Tibial nerve (tissue), 4 donors: ENCODE measurements at places on chromosomes 1 and 21. TPM values are rescaled to one million over a fixed set of nuclear protein-coding genes. Genes with fewer than 3 reads are reported as not detected.

MROH7 gene
- 7.2 TPM for total RNA-seq

CRTC2 gene
- 43.7 TPM for total RNA-seq

GRCh38 chr1:234600418-234601281 lies 9.3 kb downstream of the IRF2BP2 start:
- peak; percentile 29 for DNase-seq
- peak overlapping the region; percentile 43 for H3K4me3 ChIP-seq
- peaks cover 56% of the 10 kb centered on the region for H3K4me1 ChIP-seq
- H3K27me3 ChIP-seq: no peaks in the 10 kb centered on the region

DNA sequence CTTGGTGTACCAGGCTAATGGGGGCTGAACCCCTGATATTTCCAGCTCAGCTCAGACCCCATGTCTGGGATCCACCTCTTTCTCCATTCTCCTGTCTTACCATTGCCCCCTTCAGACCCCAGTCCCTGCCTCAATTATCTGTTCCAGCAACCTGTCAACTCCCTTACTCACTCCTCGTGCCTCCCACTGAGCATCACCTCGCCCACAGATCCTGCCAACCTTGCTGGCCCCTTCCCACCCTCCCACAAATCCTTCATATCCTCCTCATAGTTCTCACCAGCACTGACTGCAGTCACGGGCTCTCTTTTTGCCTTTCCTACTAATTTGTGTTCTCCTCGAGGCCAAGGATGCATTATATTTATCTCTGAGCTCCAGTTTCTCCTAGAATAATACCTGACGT lies 62.9 kb downstream of the TMEM53 start:
- no peaks in the 10 kb centered on the region for H3K27me3 ChIP-seq
- H3K4me1 ChIP-seq: no peaks in the 10 kb centered on the region
- no peaks in the 10 kb centered on the region for H3K36me3 ChIP-seq
- no peak overlapping the region for H3K27ac ChIP-seq

DNA sequence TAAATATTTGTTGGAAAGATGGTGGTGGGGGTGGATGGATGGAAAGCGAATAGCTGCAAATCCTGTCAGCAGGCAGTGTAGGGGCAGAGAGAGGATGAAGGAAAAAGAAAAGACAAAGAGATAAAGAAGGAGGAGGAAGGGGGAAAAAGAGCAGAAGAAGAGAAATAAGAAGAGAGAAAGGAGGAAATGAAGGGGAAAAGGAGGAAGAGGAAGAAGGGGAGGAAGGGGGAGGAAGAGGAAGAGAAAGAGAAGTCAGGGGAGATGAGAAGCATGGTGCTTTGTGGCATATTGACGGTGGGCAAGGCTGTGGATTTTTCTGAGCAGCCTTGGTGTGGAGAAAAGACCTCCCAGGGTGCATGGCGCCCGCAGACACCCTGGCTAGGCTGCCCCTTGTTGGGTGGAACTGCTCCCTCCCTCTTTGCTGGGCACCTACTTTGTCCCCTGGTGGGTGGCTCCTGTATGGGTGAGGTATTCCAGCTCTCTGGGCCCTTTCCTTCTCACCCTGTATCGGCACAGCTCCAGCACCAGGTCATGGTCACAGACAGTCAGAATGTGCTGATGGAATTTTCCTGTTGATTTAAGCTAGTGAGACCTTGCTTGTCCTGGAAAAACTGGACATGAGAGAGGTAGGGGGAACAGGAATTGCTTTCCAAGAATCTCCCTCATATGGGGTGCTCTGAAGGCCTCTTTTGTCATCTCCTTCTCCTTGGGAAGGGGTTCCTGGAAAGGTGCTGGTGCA lies 45.7 kb upstream of the TLR5 start:
- H3K36me3 ChIP-seq: no peaks in the 10 kb centered on the region
- DNase-seq: no peak
- H3K27me3 ChIP-seq: no peaks in the 10 kb centered on the region
- no peak overlapping the region for H3K27ac ChIP-seq
- no peak overlapping the region for H3K4me3 ChIP-seq
- peaks cover 2% of the 10 kb centered on the region for H3K4me1 ChIP-seq

GRCh38 chr21:40052276-40052675 lies 185.0 kb downstream of the PCP4 start:
- no peaks in the 10 kb centered on the region for H3K36me3 ChIP-seq
- H3K27ac ChIP-seq: no peak overlapping the region
- no peak overlapping the region for H3K4me3 ChIP-seq
- no peak for DNase-seq

DNA sequence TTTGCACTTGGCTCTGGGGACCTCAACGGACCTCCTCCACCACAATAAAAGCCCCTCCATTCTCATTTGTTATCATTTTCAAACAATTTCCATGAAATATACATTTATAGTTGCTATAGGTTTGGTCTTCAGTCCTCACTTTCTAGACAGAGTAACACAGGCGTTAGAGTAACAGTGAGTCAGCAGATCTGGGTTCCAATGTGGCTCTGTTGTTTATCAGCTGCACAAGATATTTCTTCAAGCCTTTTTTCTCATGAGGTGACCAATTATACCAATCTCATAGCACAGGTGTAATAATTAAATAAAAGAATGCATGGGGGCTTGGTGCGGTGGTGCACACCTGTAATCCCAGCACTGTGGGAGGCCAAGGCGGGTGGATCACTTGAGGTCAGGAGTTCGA lies 32.8 kb upstream of the PSMB2 start:
- no peaks in the 10 kb centered on the region for H3K36me3 ChIP-seq
- no peak overlapping the region for H3K4me3 ChIP-seq
- H3K27me3 ChIP-seq: peaks cover 4% of the 10 kb centered on the region
- H3K4me1 ChIP-seq: no peaks in the 10 kb centered on the region

DNA sequence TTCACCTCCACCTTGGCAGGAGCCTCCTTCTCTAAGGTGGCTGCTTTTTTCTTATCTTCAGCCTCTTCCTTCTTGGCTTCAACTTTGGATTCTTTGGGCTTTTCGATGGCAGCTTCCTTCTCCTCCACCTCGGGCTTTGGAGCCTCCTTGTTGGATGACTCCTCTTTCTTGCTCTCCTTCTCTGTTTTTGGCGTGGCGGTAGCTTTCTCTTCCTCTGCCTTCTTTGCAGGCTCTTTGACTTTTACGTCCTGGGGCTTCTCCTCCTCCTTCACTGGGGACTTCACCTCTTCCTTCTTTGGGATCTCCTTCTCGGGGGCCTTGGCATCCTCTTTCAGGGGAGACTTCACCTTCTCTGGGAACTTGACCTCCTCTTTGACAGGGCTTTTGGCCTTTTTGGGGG lies 13.9 kb upstream of the CD2 start:
- H3K4me1 ChIP-seq: no peaks in the 10 kb centered on the region
- H3K27me3 ChIP-seq: no peaks in the 10 kb centered on the region
- H3K27ac ChIP-seq: no peak overlapping the region
- no peaks in the 10 kb centered on the region for H3K36me3 ChIP-seq
- DNase-seq: no peak

- DNase-seq: no peak
- H3K36me3 ChIP-seq: no peaks in the 10 kb centered on the region
- H3K27ac ChIP-seq: no peak overlapping the region
- H3K4me1 ChIP-seq: no peaks in the 10 kb centered on the region
- no peaks in the 10 kb centered on the region for H3K27me3 ChIP-seq
- no peak overlapping the region for H3K4me3 ChIP-seq
Measured at GRCh38 chr1:30423570-30423969, 299.8 kb downstream of the MATN1 start.

DNA sequence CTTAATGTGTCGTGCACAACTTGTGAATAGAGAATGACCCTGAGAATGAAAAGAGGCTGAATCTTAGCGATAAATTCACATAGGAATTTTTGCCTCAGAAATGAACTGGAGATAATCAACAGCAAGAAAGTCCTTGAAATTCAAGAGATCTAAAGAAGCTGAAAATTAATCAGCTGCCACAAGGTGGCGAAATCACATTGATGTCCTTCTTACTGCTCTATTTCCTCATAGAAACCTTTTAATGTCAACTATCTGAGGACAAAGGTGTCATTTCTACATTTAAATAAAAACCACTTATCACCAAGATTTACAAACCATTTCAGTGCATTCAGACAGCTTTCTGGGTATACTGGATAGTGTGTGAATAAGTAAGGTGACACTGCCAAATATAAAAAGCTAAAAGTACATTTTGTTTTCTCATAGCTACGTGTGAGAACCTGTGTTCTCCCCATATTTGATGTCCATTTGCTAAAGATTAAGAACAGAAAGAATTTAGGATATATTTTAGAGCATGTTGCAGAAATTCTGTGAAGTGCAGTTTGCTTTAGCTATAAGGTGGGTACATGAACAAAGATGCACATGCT lies 485.3 kb upstream of the PTBP2 start:
- H3K4me1 ChIP-seq: peaks cover 6% of the 10 kb centered on the region
- H3K4me3 ChIP-seq: no peak overlapping the region
- peak; percentile 13 for DNase-seq
- H3K36me3 ChIP-seq: no peaks in the 10 kb centered on the region
- no peaks in the 10 kb centered on the region for H3K27me3 ChIP-seq

GRCh38 chr1:54239631-54240031 lies 39.7 kb downstream of the MRPL37 start:
- peak overlapping the region; percentile 70 for H3K27ac ChIP-seq
- H3K27me3 ChIP-seq: no peaks in the 10 kb centered on the region
- H3K4me3 ChIP-seq: no peak overlapping the region
- no peak for DNase-seq
- H3K4me1 ChIP-seq: peaks cover 19% of the 10 kb centered on the region
- no peaks in the 10 kb centered on the region for H3K36me3 ChIP-seq

GRCh38 chr1:218592688-218593087 lies 247.6 kb downstream of the TGFB2 start:
- no peak overlapping the region for H3K4me3 ChIP-seq
- no peaks in the 10 kb centered on the region for H3K27me3 ChIP-seq
- no peaks in the 10 kb centered on the region for H3K36me3 ChIP-seq
- DNase-seq: no peak
- no peaks in the 10 kb centered on the region for H3K4me1 ChIP-seq

DNA sequence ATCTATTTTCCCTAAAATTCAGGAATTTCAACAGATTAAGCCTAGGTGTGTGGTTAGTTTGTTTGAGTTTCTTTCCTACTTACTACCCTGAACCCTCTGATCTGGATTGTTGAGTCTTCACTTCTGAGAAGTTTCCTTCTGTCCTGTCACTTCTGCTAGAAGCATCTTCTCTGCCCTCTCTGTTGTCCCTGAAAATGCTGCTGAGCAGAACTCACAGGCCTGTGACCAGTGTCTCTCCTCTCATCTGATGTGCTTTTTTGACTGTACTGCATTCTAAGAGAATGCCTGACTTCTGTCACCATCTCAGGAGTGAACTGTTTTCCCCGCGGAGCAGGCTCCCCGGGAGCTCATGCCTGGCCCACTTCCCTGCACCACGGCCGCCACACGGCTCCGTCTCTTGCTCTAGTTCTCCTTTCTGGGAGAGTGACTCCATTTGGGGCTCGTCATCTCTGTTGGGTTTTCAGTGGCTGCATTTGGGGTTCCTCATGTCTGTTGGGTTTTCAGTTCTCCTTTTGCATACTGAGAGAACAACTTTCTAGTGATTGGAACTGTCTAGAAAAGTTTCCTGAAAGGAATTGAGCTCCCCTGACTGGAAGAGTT lies 77.9 kb downstream of the POFUT2 start:
- H3K4me3 ChIP-seq: no peak overlapping the region
- H3K4me1 ChIP-seq: no peaks in the 10 kb centered on the region
- no peaks in the 10 kb centered on the region for H3K27me3 ChIP-seq
- no peaks in the 10 kb centered on the region for H3K36me3 ChIP-seq

DNA sequence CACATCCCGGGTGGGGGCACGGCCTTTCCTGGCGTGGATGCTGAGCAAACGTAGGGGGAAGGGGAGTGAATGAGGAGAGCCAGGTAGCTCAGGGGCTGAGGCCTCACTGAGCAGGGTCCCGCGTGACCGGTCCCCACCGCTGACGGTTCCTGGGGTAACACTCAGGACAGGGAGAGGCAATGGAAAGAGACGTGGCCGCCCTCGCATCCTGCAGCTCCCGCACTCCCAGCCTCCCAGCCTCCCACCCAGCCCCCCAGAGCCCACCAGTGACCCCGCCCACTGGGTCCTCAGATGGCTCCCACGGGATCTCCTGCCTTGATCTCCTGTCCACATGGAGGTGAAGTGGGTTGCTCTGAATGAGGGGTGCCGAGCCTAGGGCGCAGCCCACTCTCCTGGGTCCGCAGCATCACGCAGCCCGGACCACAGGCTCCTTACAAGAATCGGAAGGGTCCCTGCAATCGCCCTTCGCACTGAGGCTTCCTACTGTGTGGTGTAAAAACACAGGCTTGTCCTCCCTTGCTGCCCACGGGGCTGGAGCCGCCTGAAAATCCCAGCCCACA lies 2.4 kb downstream of the TSPEAR start:
- no peaks in the 10 kb centered on the region for H3K4me1 ChIP-seq
- H3K4me3 ChIP-seq: no peak overlapping the region
- peaks cover 2% of the 10 kb centered on the region for H3K27me3 ChIP-seq
- no peaks in the 10 kb centered on the region for H3K36me3 ChIP-seq
